ENCODE measurements at places on chromosomes 5 and 9.

- no peak for DNase-seq
Measured at GRCh38 chr5:59648038-59648831, 245.3 kb downstream of the PDE4D start.

DNA sequence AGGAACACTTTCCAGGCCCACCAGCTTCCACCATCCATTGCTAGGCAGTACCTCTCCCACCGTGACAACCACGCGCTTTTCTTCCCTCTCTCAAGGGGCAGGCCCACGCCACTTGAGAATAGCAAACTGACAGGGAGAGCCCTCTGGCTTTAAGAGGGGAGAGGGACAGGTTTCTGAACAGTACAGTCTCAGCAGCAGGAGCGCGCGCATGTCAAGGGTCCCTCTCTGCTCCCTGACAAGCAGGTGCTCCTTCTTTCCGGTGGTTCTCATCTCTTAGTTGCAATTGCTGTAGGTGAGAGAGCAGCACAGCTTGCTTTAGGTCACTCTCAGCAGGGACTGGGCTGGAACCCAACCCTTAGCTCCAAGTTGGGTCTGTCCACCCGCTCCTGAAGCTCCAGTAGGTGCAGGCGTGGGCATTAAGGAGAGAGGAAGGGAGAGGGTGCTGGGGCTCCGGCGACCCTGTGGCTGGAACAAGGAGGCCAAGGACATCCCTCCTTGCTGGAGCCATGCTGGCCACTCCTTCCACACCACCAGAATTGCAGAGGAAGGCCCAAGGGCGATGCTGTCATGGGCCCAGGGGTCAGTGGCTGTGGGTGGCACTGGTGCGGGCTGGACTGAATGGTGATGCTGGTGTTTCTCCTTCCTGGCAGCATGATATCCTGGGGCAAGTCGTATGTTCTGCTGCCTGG lies 9.0 kb upstream of the PHF2 start:
- no peak for DNase-seq

- no peak for DNase-seq
Measured at GRCh38 chr9:95841377-95841776, 34.1 kb upstream of the ERCC6L2 start.

- no peak for DNase-seq
Measured at GRCh38 chr9:34884747-34885189, 73.3 kb upstream of the PHF24 start.

All from NCI-H1048 (cell line).